ENCODE measurements at places on chromosomes 2 and 18. TPM values are rescaled to one million over a fixed set of nuclear protein-coding genes. Genes with fewer than 3 reads are reported as not detected.
A peak's percentile ranks its signal among the peaks of the same experiment; 100 is the strongest.

GRCh38 chr2:224876522-224876921 is 160.4 kb upstream of the CCDC195 start:
- no peak for DNase-seq

Gene RUFY4
- total RNA-seq = not detected

GRCh38 chr18:23154030-23154429 is 18.7 kb downstream of the CABLES1 start:
- DNase-seq = no peak

Gene XDH
- total RNA-seq = 2.1 TPM

DNA sequence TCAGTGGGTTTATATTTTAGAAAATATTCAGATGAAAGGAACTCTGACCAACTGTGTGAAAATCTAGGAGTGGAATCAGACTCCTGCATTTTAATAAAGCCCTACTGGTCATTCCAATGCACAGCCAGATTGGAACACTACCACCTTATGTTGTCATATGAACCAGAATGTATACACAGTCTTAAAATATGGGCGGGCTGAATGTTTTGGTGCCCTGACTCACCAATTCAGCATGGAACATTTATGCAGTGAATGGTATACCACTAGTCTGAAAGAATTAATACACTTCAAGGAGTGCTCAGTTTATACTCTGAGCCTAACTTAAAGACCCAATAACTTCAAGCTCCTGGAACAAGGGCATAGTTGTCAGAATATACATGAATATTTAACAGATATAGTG is 280.9 kb upstream of the TCF4 start:
- DNase-seq = no peak

Gene FAHD2B
- 8.8 TPM for total RNA-seq

Gene ZFP36L2
- total RNA-seq = 54.8 TPM

DNA sequence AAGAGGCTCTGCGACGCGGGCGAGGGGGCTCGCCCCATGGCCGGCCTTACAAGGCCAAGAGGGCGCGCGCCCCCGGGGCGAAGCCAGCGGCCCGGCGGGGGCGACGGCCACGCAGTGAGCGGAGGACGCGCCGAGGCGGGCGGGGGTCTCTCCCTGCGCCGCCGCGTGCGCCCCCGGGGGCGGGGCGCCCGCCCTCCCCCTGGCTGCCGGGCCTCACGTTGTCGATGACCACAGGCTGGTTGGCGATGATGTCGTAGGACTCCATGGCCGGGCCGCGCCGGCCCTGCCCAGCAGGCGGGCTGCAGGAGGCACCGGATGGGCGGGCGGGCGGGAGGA is 250 bp downstream of the ACTR1B start:
- DNase-seq = no peak

Gene CBLN2
- total RNA-seq = 5.2 TPM

GRCh38 chr2:74333175-74333574 is 10.0 kb downstream of the SLC4A5 start:
- no peak for DNase-seq

- no peak for DNase-seq
Observed at GRCh38 chr2:61014763-61015162, 2.8 kb upstream of the PEX13 start.

DNA sequence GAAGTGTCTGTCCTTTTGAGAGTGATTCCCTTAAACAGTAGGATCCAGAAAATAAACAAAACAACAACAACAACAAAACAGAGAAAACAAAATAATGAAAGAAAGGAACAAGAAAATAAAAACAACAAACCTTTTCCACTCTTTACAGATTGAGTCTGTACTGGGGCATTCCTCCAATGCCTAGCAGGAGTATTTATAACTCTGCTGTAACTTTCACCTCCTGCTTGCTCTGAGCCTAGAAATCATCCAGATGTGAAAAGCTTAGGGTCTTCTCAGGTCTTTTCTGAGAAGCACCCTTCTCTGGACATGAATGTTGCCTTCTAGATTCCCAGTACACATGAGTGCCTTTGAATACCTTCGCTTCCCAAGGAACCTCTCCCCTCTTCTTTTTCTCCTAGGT is 1239.4 kb downstream of the CNTNAP5 start:
- no peak for DNase-seq

Gene FARP2
- total RNA-seq = 51.7 TPM

DNA sequence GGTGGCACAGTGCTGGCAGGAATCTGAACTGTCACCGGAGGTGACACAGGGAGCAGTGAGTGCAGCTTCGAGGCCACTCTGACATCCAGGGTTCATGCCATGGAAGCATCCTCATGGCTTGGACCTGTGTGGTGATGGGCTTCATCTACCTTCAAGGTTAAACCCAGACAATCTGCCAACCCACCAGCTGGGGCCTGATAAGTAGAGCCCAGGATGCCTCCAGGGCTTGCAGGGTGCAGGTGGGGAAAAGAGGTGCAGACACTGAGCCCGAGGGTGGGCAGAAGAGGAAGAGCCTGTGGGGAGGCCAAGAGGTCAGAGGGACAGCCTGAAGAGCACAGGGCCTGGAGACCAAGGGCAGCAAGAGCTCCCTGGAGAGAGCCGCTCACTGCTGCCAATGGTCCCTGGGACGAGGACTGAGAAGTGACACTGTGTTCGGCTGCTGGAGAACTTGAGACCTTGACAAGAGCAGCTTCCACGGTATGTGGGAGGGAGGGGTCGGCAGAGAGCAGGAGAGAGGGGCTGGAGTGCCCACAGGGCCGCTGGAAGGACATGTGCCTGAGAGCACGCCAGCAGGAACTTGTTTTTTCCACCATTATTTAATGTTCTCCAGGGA is 8.1 kb upstream of the HES6 start:
- no peak for DNase-seq

DNA sequence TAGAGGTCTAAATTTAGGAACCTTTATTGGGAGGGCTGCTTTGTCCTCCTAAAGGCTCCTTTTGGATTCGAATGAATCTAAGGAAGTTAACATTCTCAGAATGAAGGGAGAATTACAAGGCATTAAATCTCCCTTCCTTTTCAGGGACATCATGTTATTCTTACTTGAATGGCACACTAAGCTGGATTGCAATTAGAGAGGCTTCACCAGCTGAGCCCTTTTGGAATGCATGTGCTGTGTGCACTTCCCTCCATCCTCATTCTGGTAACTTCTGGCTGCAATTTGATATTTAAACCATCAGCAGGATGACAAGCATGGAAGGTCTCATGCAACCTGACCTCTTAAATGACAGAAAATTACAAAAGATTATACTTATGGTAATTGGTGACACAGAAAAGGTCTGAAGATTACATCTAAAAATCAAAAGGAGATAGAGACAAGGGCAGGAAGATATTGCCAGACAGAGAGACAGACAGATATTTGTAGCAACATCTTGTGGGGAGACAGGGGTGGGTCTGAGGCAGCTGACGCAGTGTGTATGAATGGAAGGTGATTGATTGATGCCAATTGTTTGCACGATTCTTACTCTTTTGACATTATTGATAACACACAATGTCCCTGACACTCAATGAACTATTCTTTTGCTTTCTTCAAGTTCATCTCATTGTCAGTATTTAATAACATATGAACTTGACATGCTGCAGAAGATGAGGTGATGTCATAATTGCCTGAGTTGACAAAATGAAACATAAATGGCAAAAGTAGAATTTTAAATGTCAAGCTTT is 570.8 kb upstream of the GYPC start:
- DNase-seq = no peak

- no peak for DNase-seq
Observed at GRCh38 chr18:77086034-77086433, 46.5 kb downstream of the MBP start.

Gene CHST9
- 7.0 TPM for total RNA-seq

DNA sequence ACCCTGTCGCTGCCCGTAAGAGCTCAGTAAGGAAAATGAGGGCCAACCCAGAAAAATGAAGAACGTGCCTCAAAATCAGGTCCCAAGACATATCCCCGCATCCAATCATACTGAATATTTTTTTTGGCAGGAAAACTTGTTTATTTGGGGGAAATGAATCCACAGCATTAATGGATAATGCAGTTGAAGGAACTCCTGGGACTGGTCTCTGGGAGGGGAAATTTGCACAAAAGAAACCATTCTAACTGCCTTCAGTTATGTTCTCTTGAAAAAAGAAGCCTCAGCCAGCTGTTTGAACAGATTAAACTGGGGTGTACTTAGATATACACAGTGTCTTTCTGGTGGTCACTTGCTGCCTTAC is 61.3 kb downstream of the SPRED2 start:
- no peak for DNase-seq

- DNase-seq = no peak
Observed at GRCh38 chr2:201467666-201468065, 16.1 kb downstream of the STRADB start.

DNA sequence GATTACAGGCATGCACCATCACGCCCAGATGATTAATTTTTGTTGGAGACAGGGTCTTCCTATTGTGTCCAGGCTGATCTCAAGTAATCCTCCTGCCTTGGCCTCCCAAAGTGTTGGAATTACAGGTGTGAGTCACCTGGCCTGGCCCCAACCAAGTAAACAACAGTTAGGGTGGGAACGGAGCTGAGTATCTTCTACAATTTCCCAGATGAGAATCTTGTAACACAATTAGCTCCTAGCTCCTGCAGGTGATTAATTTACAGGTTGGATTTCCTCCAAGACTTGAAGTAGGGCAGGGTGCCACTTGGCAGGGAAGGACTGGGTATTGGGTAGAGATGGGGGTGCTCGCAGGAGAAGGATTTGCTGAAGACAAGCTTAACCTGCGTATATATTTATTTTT is 17.8 kb downstream of the NLRC4 start:
- no peak for DNase-seq

GRCh38 chr18:57843386-57843785 is 40.3 kb upstream of the ATP8B1 start:
- DNase-seq = no peak

GRCh38 chr2:134906726-134907125 is 11.9 kb upstream of the CCNT2 start:
- no peak for DNase-seq

DNA sequence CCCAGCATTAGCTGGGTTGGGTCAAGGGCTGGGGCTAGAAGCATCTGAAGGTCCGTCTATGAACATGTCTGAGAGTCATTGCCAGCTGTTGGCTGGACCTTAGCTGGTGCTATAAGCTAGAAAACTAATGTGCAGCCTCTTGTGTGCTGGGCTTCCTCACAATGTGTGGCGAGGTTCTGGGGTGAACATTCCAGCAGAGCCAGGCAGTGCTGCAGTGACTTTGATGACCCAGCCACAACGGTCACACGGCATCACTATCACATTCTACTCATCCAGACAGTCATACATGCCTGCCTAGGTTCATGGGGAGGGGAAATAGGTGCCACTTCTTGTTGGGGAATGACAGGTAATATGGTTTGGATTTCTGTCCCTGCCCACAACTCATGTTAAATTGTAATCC is 260.5 kb downstream of the CYP26B1 start:
- DNase-seq = no peak

- DNase-seq = no peak
Observed at GRCh38 chr2:128403814-128404708, 85.4 kb upstream of the HS6ST1 start.

Gene ATP9B
- 89.2 TPM for total RNA-seq

Gene BMP10
- not detected for total RNA-seq

GRCh38 chr2:100880730-100881129 is 60.8 kb downstream of the NPAS2 start:
- no peak for DNase-seq

- DNase-seq = no peak
Observed at GRCh38 chr18:75297731-75298130, 87.1 kb downstream of the TSHZ1 start.

- no peak for DNase-seq
Observed at GRCh38 chr18:68301441-68301840, 413.5 kb downstream of the TMX3 start.

DNA sequence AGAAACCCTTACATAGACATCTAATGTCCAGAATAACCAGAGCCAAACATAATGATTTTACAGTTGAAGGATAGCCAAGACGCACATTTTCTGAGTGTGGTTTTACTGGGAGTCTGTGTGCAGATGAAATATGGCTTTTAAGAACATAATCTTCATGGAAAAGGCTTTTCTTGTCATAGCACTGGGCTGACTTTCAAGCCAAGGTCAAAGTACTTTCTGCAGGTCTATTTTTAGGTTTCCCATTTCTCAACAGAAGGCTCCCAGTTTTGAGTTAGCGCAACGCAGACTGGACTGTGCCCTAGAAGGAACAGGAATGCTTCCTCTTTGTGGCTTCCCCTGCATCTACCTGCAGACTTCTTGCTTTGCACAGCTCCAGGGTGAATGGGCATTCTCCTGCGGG is 92.3 kb upstream of the UPP2 start:
- peak; percentile 78 for DNase-seq

Gene FMNL2
- total RNA-seq = 77.6 TPM

Gene PAPOLG
- total RNA-seq = 31.9 TPM

Gene HMSD
- total RNA-seq = 0.11 TPM

GRCh38 chr2:110905217-110905616 is 172.8 kb downstream of the ACOXL start:
- DNase-seq = no peak

DNA sequence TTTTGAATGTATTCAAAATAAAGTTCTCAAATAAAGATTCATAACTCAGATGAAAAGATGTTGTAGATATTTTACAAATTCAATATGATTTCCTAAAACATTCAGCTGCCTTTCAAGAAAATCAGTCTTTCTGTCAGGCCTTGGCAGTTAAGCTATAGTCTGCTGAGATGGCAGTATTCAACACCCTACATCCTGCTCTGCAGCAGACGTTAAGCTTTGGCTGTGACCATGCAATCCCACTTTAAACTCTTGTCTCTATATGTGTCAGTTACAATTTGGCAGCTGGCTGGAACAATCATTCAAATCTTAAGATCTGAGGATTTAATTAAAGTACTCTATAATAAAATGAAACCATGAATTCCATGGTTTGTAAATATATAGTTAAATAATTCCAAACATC is 567.3 kb upstream of the ZNF804A start:
- DNase-seq = no peak

DNA sequence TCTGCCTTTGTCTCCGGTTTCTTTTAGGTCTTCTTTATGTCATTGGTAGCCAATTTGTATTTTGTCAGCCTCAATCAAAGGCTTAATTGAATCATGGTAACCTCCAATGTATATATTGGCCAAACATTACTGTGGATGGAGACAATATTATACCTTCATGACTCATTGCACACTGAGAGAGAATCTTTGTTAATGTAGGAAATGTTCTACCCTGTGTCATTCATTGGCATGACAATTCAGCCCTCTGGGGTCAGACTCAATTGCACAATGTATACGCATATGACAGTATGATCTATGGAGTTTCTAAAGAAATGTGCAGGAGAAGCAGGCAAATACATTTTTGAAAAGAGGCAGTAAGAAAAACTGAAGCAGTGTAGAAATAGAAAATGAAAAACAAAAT is 162.6 kb downstream of the PDE11A start:
- no peak for DNase-seq

DNA sequence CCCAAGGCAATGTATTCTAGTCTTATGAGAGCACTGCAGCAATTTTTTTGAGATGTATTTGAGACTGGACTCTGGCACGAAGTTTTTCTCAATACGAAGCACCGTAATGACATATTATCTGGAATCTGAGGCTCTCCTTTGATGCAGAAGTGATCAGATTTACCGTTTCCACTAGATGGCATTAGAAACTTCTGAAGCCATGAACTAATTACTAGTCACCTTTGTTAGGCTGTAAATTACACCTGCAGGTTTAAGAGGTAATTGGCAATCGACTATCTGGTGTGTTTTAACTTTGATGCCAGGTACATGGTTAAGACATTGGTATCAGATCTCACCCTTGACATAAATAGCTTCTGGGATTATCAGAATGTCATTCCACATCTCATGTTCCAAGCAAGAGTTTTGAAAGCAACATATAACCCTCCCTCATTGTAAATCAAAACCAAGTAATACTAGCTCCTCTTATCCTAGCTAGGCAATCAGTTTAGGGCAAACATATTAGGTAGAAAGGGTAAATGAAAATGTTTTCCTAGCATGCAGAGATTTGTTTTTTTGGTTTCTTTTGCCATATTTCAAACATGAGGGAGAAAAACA is 254.6 kb upstream of the SPRED2 start:
- no peak for DNase-seq

Gene DUSP11
- total RNA-seq = 47.6 TPM

Gene ADRA2B
- total RNA-seq = 1.6 TPM

Measured in urinary bladder (tissue), 4 donors.